CD4-positive, alpha-beta T cell treated with Interferon gamma for 1 hour (primary cell): ENCODE measurements at places on chromosomes 2 and 18.

DNA sequence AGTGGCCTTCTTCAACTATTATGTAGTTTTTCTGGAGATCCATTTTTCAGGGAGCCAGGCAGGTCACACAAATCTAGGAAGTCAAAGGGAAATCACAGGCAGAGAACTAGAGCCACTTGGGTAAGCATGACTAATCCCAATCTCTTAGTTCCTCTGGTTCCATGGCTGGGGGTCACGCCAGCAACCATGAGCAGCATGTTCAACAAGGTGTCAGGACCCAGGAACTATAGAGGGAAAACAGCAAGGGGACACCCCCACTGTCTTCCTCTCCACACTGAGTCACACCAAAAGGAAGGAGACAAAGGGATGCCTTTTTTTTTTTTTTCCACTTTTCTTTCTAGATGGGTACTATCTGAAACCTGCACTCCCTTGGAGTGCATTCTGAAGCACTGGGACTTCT is 250.9 kb downstream of the OTX1 start:
- no peak for DNase-seq

DNA sequence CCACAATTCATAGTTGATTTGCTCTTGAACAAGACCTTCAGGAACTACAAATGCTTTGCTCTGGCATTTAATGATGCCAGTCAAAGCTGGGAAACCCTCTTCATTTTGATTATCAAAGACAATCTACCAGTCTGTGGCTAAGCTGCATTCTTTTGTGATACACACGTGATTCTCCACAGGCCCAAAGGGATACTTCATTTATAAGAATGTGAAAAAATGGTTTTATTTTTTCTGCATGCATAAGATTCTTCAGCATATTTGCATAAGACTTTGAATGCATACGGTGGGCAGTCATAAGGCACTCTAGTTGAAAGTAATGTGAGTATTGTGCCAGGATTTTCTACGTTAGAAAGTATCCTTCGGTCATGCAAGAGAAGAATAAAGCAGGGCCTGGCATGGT is 33.0 kb upstream of the ARL5A start:
- DNase-seq: no peak

DNA sequence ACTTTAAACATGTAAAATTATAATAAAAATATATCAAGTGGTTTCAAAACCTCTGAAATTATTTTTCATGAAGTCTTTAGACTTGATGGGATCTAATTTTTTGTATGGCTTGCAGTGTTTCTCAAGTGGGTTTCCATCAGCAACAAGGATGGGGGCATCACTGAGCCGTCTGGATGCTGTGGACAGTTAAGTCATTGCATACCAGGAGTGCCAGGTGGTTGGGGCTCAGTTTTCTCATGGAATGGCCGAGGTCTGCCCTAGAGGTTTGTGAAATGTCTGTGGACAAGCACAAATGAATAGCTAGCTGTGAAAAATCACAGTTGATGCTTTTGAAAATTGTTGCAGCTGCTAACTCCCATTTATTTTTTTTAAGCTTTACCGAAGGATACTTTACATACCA is 1.7 kb downstream of the PRELID3A start:
- no peak for DNase-seq

DNA sequence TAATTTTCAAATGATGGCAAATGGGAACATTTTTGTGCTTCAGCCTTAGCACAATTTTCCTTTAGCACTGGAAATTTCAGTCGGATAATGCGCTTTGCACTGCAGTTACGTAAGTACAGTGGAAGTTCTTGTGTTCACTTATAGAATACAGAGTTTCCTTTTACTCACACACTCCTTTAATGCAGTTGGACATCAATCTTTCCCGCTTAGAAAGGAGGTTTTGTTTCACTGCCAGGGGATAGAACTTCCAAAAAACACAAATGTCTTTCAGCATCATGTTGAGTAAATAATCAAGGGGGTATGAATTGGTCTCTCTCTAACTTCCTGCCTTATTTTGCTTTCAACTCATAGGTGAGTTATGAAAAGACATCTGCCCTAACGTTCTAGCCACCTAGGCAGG is 63.2 kb downstream of the TGFA start:
- DNase-seq: no peak

DNA sequence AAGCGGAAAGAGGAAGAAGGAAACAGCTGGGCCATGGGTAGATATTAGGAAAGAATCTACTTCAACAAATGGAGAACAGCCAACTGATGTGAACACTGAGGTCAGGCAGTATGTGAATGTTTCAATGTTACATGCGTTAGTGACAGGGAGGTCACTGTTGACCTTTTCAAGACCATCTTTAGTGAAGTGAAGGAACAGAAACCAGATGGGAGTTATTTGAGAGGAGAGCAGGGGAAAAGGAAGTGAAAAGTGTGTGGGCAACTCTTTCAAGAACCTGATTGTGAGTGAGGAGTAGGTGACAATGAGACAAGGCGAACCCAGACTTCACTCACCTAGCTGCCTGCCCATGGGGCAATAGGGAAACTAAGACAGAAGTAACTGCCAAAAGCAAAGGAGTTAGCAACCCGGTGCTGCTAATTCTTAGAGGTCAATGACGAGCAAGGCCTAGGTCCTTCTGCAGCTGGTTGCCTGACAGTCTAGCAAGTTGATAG is 67.0 kb downstream of the SP3 start:
- no peak for DNase-seq
